ENCODE measurements at places on chromosomes 11 and 22. TPM values are rescaled to one million over a fixed set of nuclear protein-coding genes. Genes with fewer than 3 reads are reported as not detected.

PTPRCAP gene
- total RNA-seq = 0.72 TPM

TRIM49D1 gene
- total RNA-seq = not detected

OOSP1 gene
- not detected for total RNA-seq

FXYD2 gene
- 18.4 TPM for total RNA-seq

CCDC87 gene
- total RNA-seq = 0.61 TPM

PTS gene
- total RNA-seq = 36.9 TPM

DNAJB13 gene
- 0.51 TPM for total RNA-seq

FOLR2 gene
- not detected for total RNA-seq

TEX12 gene
- total RNA-seq = not detected

LRRC55 gene
- not detected for total RNA-seq

CHRM1 gene
- 0.08 TPM for total RNA-seq

BBOX1 gene
- not detected for total RNA-seq

IGSF22 gene
- total RNA-seq = not detected

PLA2G3 gene
- total RNA-seq = not detected

C22orf31 gene
- not detected for total RNA-seq

UBQLNL gene
- total RNA-seq = not detected

PTPN5 gene
- not detected for total RNA-seq

RAG2 gene
- total RNA-seq = not detected

CSF2RB gene
- total RNA-seq = not detected

C11orf97 gene
- not detected for total RNA-seq

VSIG2 gene
- total RNA-seq = not detected

GGTLC3 gene
- total RNA-seq = not detected

Measured in A549 treated with Mapracorat at 1 μM for 4 hours (cell line).